ENCODE measurements at places on chromosomes 1 and 21.

GRCh38 chr21:35406635-35407034, 357.5 kb upstream of the RUNX1 start:
- no peak for DNase-seq

DNA sequence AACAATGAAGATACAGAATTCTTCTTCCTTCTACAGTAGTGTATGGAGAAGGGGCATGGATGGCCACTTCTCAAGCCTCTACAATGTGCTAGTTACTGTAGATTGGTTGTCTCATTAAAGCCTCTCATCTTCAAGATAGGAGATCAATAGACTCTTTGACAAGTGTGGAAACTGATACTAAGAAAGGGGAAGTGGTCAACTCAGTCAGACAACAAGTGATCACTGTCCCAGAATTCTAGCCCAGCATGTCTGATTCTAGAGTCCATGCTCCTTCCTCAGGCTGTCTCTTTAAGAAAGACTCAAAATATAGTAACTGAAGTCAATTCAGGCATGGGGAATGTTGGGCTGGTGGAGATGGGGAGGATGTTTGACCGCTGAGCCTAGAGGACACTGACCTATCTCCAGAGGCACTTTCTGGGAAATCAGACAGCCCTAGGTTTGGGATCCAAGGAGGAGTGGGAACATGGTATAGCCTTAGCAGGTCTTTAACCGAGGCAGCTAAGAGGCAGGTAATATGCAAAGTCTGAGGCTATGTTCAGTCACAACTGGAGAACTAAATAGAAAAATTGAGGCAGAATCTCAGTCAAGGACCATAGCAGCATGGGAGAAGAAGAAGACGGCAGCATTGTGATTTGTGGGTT, 39.3 kb upstream of the EYA3 start:
- DNase-seq = no peak

DNA sequence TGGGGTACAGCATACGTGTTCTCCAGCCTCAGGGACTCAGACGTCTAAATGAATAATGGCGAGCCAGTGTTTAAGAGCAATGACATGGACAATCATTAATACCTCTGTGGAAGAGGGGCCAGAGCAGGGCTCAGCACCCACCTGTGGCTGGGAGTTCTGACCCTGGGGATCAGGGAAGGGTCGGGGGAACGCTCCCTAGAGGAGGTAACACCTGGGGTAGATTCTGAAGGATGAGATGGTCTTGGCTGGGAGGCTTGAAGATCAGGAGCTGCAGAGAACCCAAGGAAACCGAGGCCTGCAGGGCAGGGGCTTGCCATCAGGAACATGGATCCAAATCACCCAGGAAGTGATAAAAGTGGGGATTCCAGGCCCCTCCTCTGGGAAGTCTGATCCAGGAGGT, 138.2 kb upstream of the RUNX3 start:
- no peak for DNase-seq

- no peak for DNase-seq
Measured at GRCh38 chr1:52235646-52236045, 93.8 kb downstream of the ZFYVE9 start.

GRCh38 chr1:162087111-162087510, 17.6 kb downstream of the NOS1AP start:
- no peak for DNase-seq

GRCh38 chr1:35808450-35809113, 766 bp downstream of the AGO4 start:
- peak; percentile 9 for DNase-seq

DNA sequence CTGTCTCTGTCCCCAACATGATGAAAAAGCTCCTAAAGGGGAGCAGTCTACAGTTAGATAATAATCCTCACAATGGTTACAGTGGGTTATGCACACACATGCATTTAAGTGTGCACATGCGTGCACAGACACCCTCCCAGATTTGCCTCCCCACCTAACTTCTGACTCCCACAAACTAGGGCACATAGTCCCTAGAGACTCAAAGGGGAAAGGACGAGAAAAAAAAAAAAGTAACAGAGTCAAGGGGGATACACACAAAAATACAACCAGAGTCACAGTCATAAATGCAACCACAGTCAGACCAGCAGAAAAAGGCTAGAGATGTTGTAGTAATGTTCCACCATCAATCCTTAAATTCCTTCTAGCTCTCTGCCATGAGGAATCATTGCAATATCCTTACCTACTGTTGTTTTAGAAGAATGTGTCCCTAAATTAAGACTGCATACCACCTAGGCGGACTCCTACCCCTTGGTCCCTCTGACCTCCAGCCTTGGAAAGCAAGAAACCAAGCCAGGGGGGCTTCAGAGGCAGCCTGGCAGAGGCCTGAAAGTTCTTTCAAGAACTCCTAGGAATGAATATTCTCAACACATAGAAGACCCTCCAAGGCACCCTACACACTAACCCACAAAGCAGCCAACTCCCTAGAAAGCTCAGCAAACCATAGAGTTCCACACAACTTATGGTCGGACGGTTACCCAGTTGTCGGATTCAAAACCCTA, 1.3 kb downstream of the CRTC2 start:
- no peak for DNase-seq

GRCh38 chr21:22728091-22728490, 1729.9 kb downstream of the NCAM2 start:
- no peak for DNase-seq

- peak; percentile 52 for DNase-seq
Measured at GRCh38 chr1:172451002-172451443, 7.2 kb upstream of the PIGC start.

DNA sequence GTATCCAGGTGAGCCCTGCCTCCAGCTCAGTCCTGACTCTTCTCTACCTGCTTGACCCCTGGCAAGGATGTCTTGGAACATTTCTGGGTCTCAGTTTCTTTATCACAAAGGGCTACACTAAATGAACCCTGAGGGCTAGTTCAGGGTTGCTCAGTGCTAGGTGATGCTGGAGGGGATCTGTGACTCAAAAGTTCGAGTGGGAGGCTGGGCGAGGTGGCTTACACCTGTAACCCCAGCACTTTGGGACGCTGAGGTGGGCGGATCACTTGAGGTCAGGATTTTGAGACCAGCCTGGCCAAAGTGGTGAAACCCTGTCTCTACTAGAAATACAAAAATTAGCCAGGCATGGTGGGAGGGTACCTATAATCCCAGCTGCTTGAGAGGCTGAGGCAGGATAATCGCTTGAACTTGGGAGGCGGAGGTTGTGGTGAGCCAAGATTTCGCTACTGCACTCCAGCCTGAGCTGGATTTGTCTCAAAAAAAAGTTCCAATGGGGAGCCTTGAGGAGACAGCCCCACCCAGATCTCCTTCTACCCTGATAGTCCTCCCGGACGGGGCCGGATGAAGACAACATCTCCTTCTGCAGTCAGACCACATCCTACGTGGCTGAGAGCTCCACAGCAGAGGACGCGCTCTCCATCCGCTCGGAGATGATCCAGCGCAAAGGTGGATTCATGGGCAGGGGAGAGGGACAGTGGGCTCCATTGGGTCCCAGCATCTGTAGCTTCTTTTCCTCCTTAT, 48.9 kb downstream of the YARS1 start:
- DNase-seq = no peak

DNA sequence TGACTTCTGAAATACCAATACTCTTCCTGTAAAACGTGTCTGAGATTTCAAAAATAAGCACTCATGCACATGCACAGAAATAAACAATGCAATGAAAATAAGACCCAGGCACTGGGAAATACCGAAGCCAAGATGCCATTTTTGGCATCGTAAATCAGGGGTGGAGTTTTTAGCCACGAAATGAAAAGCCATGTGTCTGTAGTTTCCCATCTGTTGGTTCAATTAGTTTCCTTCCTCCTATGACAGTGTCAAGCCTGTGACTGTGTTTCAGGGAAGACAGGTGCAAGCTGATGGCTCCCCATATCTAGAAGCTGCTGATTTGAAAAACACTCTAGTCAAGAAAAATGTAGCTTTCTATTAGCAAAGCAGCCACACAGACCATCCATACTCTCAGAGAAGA, 480.4 kb upstream of the CAMK1G start:
- DNase-seq = no peak

DNA sequence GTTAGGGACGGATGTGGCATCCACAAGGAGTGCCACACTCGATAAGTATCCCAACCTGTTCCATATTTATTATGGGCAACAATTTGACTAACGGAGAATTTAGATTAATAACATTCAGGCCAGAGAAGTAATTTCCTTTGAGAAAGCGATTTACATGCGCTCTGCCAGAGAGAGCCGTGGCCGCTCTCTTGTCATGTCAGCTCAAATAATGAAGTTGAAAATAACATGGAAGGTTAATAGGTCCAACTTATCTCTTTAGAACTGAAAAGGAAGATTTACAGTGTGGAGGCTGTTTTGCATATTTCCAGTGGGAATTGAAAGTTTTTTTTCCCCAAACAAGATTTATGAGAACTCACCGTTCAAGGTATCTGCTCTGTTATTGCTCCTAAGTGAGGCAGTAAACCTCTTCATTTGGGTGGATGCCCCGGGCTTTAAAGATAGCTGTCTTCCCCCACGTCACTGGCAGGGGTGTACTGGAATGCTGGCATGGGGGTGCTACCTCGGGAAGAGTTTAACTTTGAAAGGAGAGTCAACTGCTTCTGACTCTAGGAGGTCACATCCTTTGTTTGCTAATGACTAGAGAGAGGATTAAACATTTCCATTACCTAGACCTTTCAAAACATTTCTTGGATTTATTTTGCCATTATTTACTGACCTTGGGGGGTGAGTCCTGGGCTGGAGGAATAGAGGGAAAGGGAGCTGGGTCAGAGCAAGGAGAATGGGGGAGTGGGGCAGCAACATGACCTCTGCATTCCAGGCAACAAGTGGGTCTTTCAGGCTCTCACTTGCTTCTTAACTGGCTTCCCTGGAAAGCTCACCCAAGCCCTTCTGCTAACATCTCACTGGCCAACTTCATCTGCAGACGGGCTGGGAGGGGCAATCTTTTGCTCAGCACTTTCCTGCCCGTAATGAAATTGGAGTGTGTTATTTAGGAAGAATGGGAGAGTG, 204.2 kb downstream of the CAMTA1 start:
- DNase-seq = no peak

- no peak for DNase-seq
Measured at GRCh38 chr1:100250264-100250663, 630 bp upstream of the DBT start.

GRCh38 chr21:37367703-37368540, 1.3 kb downstream of the DYRK1A start:
- peak; percentile 41 for DNase-seq

- peak; percentile 84 for DNase-seq
Measured at GRCh38 chr1:152048416-152049009, 11.7 kb upstream of the S100A11 start.

DNA sequence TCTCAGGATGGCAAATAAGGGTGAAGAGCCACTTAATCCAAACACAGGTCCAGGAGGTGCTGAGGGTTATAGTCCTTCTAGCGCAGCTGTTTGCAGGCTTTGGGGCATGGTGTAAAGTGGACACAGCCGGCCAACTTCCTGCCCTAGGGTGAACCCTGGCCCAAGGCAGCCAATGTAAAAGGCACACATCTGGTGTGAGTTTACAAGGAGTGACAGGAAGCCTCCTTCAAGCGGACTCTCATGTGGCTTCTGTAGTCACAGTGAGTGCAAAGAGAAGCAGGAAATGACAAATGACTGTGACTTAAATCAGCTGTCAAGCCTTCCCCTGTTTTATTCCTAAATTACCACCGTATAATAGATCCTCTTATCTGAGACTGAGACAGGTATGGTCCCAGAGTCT, 213.0 kb downstream of the CRB1 start:
- no peak for DNase-seq

DNA sequence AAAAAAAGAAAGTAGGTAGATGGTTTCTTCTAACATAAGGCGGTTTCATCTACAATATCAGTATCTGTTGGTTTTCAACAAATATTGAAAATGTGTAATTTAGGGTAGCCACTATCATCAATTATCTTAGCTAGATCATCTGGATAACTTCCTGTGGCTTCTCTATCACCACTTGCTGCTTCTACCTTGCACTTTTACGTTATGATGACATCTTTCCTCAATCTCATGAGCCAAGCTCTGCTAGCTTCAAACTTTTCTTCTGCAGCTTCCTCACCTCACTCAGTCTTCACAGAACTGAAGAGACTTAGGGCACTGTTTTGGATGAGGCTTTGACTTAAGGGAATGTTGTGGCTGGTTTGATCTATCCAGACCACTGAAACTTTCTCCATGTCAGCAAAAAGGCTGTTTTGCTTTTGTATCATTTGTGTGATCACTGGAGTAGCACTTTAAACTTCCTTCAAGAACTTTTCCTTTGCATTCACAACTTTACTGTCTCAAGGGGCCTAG, 144.9 kb upstream of the HP1BP3 start:
- DNase-seq = no peak

- no peak for DNase-seq
Measured at GRCh38 chr21:32955311-32956060, 70.2 kb upstream of the OLIG2 start.

- no peak for DNase-seq
Measured at GRCh38 chr1:246193537-246193936, 313.5 kb downstream of the SMYD3 start.

DNA sequence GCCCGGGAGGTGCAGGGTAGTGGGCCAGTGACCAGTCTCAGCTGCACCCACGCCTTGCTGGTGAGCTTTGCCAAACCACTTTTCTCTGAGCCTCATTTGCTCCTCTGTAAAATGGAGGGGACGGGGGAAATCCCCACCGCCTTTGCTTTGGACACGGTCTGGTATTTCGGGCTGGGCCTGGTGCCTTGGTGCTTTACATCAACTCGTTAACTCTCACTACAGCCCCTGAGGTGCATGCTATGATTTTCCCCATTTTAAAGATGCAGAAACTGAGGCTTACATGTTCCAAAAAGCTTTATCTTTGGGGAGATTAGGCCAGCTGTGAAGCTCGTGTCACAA, 116.1 kb upstream of the RUNX3 start:
- no peak for DNase-seq

DNA sequence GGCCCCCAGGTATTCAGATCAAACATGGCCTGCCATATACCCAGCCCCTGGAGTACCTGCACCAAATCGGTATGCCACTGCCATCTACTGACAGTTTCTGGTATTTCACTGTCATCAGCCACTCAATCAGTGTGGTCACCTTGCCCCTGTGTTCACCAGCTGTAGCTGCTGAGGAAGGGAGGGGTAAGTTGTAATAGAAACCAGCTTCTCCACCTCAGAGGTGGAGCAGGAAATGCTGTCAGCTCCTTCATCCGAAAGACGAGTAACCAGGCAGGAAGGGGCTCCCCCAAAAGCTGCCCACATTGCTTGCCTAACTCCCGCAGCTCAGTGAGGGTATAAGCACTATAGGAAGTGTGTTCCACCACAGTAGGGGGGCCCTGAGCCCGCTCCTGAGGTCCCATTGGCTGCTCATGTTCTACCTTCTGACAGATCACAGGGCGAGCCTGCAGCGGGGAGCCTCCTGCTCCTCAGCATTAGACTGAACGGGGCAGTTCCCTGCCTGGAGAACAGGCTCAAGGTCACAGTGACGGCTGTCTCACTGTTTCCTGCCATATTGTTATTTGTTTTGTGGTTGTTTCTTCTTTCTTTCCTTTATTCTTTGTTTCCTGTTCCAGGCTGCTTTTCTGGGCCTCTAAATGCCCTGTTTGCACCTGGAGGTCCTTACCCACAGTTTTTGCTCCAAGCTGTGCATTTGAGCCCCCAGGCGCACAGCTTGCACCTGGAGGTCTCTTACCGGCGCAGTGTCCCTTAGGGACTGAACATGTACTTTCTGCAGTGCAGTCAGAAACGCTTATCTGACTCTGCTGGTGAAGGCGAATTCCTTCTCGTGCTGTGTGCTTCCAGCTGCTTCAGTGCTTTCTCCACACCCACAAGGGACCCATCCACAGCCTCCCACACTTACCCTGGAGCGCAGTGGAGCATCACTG, 1638.3 kb downstream of the MRPL39 start:
- DNase-seq = peak; percentile 84

GRCh38 chr1:207903053-207903452, 7.9 kb downstream of the CD34 start:
- DNase-seq = no peak

All from CD4-positive, alpha-beta T cell treated with Interleukin-15 for 4 hours (primary cell).